Right lung (tissue), 10 donors: ENCODE measurements at places on chromosomes 2 and 18. TPM values are rescaled to one million over a fixed set of nuclear protein-coding genes. Genes with fewer than 3 reads are reported as not detected.

Gene ABCA12
- 0.06 TPM for polyA plus RNA-seq

Gene POTEI
- 0.90 TPM for polyA plus RNA-seq

Gene BCL11A
- 29.9 TPM for polyA plus RNA-seq

Gene OSBPL6
- polyA plus RNA-seq, result 5.7 TPM

Gene NPC1
- polyA plus RNA-seq, result 21.0 TPM

Gene BCS1L
- 53.9 TPM for polyA plus RNA-seq

Gene RGPD6
- polyA plus RNA-seq, result 36.6 TPM

Gene CCDC93
- polyA plus RNA-seq, result 32.5 TPM

Gene SIGLEC15
- 0.24 TPM for polyA plus RNA-seq

Gene RNF125
- 8.6 TPM for polyA plus RNA-seq

Gene MALT1
- polyA plus RNA-seq, result 14.4 TPM

Gene TEKT4
- polyA plus RNA-seq, result 2.8 TPM

Gene ITGA6
- 49.9 TPM for polyA plus RNA-seq

Gene TDRD15
- not detected for polyA plus RNA-seq

Gene TRIM43
- not detected for polyA plus RNA-seq

Gene RAB6D
- 1.1 TPM for polyA plus RNA-seq
